Regular cardiac myocyte (primary cell): ENCODE measurements at places on chromosomes 7 and 10. TPM values are rescaled to one million over a fixed set of nuclear protein-coding genes. Genes with fewer than 3 reads are reported as not detected.

The AGAP9 gene
- total RNA-seq = 1.5 and 2.8 TPM in 2 replicates

The GRID1 gene
- total RNA-seq = not detected in 2 replicates

The PALS2 gene
- total RNA-seq = 25.9 and 57.2 TPM in 2 replicates

The PVRIG gene
- 0.19 TPM in 1 of 2 replicates, not detected in the other for total RNA-seq

The DRGX gene
- total RNA-seq = not detected in 2 replicates

The CTAGE8 gene
- total RNA-seq = 0.19 TPM in 1 of 2 replicates, not detected in the other

The FAM24B gene
- 4.4 and 5.4 TPM in 2 replicates for total RNA-seq

The AOAH gene
- total RNA-seq = not detected in 2 replicates

The CELF2 gene
- 6.7 and 20.6 TPM in 2 replicates for total RNA-seq

The LYZL2 gene
- total RNA-seq = not detected in 2 replicates

The ARHGAP19 gene
- total RNA-seq = 5.6 and 12.1 TPM in 2 replicates

The ZC3HAV1L gene
- 12.7 and 13.5 TPM in 2 replicates for total RNA-seq

The CPN1 gene
- total RNA-seq = not detected in 2 replicates

The MBL2 gene
- not detected in 2 replicates for total RNA-seq

The MYO3A gene
- total RNA-seq = not detected in 2 replicates

The EEF1AKMT2 gene
- 19.4 and 29.7 TPM in 2 replicates for total RNA-seq

The IKZF1 gene
- not detected in 2 replicates for total RNA-seq

The SPACDR gene
- 0.19 and 1.7 TPM in 2 replicates for total RNA-seq

The PPP1R9A gene
- total RNA-seq = 0.56 and 0.77 TPM in 2 replicates

The ZNF438 gene
- total RNA-seq = 1.3 and 2.3 TPM in 2 replicates

The GIMAP1 gene
- not detected in 2 replicates for total RNA-seq

The AKR1E2 gene
- 14.8 and 64.8 TPM in 2 replicates for total RNA-seq

The COA1 gene
- total RNA-seq = 36.6 and 50.0 TPM in 2 replicates

The VWDE gene
- total RNA-seq = 0.19 TPM in 1 of 2 replicates, not detected in the other

The STEAP4 gene
- total RNA-seq = 0.19 and 0.56 TPM in 2 replicates

The TRIL gene
- total RNA-seq = 0.19 and 0.56 TPM in 2 replicates

The H2BK1 gene
- not detected in 2 replicates for total RNA-seq

The NOBOX gene
- total RNA-seq = not detected in 2 replicates

The GRB10 gene
- 49.6 and 60.4 TPM in 2 replicates for total RNA-seq

The C10orf71 gene
- not detected in 2 replicates for total RNA-seq

The PRKCQ gene
- under 0.01 TPM in 1 of 2 replicates, not detected in the other for total RNA-seq

The CHCHD2 gene
- total RNA-seq = 305 and 307 TPM in 2 replicates

The SLC39A12 gene
- total RNA-seq = not detected in 2 replicates

The SH2B2 gene
- 1.2 and 4.8 TPM in 2 replicates for total RNA-seq

The IL6 gene
- 69.4 and 193 TPM in 2 replicates for total RNA-seq

The SUN3 gene
- total RNA-seq = not detected in 2 replicates

The KCNMA1 gene
- 15.5 and 20.7 TPM in 2 replicates for total RNA-seq

The FAM107B gene
- 21.5 and 23.7 TPM in 2 replicates for total RNA-seq

The GRM8 gene
- under 0.01 TPM in 1 of 2 replicates, not detected in the other for total RNA-seq
